Activated T-cell treated with anti-CD3 and anti-CD28 coated beads, Interleukin-2, amount 50 U/mL, for 4 hours (primary cell): ENCODE measurements at places on chromosomes 3 and 15. TPM values are rescaled to one million over a fixed set of nuclear protein-coding genes. Genes with fewer than 3 reads are reported as not detected.

ERC2 gene
- not detected for total RNA-seq

C15orf61 gene
- 8.3 TPM for total RNA-seq

MINAR1 gene
- total RNA-seq = 0.42 TPM

KBTBD12 gene
- total RNA-seq = not detected

SIDT1 gene
- total RNA-seq = 6.0 TPM

NR1D2 gene
- total RNA-seq = 6.5 TPM

C3orf49 gene
- total RNA-seq = not detected

RRP9 gene
- 219 TPM for total RNA-seq

PLIN1 gene
- total RNA-seq = 0.45 TPM

BCL6 gene
- total RNA-seq = 40.5 TPM

GOLGA6D gene
- not detected for total RNA-seq

COL6A5 gene
- not detected for total RNA-seq

C15orf40 gene
- 27.9 TPM for total RNA-seq

GOLGA8O gene
- not detected for total RNA-seq

IL5RA gene
- total RNA-seq = 0.35 TPM

WDR72 gene
- 0.03 TPM for total RNA-seq

ENTPD3 gene
- total RNA-seq = not detected

ALDH1A2 gene
- total RNA-seq = 0.53 TPM

PLA2G4F gene
- total RNA-seq = not detected

LRRC3B gene
- total RNA-seq = not detected

SH3GL3 gene
- total RNA-seq = not detected

IQCH gene
- total RNA-seq = 0.53 TPM

TTLL13 gene
- total RNA-seq = 0.19 TPM

BTBD1 gene
- 47.9 TPM for total RNA-seq
